ENCODE measurements at places on chromosomes 6 and 20.
A peak's percentile ranks its signal among the peaks of the same experiment; 100 is the strongest.

- DNase-seq = no peak
These were observed 96.0 kb downstream of the ADTRP start for GRCh38 chr6:11682561-11682975.

GRCh38 chr20:53934421-53935343, 135.7 kb downstream of the BCAS1 start:
- DNase-seq = peak; percentile 20

DNA sequence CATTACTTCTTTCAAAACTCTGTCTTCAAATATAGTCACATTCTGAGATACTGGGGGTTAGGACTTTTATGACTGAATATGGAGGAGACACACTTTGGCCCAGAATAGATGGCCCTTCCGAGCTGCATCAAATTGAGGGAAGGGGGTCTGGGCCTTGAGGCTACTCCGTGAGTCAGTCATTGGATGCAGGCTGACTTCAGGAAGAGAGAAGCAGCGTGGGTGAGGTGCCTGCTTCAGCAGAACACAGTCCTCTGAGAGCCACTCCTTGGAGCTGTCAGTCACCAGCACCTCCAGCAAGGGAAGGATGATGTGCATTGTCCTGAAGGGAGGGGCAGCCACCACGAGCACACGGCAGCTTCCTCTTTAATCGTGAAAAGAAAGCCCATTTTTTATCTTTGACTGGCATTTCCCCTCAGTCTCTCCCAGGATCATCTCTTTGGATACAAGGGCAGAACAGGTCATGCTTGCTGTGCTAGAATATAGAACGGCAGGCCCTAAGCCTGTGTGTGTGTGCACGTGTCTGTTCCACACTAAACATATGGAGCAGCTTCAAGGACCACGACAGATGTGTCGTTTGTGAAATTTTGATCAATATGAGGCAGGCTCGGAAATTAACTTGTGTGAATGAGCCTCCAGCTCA, 721.6 kb downstream of the KIF16B start:
- no peak for DNase-seq

DNA sequence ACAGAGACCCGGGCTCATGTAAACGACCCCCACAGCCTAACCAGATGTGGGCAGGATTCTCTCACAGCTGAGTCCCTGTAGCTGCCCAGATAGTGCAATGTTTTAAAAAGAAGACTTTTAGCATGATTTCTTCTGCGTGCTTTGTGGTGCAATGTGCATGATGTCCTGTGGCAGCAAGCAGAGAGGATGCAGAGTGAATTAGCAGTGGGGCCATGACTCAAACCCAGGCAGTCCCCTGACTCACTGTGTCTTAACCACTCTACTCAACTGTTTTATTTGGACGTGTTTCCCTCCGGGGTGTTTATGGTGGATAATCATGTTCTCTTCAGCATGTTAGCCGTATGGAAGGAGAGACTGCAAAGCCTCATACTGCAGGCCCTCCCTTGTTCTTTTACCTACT, 247.9 kb downstream of the SLC24A3 start:
- no peak for DNase-seq

DNA sequence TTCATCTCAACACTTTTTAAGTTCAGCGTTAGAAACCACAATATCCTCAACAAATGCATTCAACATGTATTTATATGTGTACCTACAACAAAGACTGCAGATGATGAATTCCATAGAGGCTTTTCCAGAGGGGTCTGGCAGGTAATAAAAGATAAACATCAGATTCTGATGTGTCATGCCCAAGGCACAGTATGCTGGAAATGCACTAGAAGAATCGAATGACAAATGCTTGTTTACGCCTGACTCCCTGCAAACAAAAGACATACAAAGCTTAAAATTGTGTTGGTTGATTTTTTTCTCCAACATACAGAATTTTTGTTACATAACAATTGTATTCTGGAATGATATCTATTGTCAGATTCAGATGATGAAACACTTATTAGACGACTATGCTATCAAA, at the start of gene LGSN:
Gene LGSN (minus strand): TSS at position 45 of the 400 bp plus-strand sequence. CDS start 40 bp downstream, at position 5.
- DNase-seq = no peak

DNA sequence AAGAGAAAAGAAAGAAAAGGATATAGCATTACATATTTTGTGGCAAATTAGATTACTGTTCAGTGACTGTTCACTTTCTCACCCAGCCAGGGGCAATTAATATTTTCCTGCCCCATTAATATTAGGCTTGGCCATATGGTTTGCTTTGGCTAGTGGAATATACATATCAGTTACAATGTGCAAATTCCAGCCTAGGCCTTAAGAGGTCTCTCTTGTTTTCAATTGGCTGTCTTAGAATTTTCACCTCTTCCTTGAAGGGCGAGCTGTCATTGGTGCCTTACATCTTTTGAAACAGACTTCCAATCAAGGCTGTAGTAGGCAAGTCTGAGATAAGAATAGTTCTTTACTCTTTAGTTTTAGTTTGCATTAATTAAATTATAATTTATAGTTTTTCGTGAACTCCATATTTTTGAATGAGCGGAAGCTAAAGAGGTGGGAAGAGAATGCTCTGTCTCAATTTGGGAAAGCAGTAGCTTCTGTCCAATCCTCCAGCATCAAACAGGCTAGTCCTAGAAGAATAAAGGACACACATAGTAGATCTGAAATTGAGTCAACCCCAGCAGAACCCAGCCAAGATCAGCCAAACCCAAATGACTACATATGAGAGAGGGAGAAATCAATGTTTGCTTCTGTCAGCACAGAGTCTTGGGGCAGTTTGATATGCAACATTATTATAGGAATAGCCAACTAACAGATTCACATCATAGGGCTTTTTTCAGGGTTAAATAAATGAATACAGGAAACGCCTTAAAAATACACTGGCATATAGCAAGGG, 6.3 kb upstream of the CSNK2A1 start:
- no peak for DNase-seq

DNA sequence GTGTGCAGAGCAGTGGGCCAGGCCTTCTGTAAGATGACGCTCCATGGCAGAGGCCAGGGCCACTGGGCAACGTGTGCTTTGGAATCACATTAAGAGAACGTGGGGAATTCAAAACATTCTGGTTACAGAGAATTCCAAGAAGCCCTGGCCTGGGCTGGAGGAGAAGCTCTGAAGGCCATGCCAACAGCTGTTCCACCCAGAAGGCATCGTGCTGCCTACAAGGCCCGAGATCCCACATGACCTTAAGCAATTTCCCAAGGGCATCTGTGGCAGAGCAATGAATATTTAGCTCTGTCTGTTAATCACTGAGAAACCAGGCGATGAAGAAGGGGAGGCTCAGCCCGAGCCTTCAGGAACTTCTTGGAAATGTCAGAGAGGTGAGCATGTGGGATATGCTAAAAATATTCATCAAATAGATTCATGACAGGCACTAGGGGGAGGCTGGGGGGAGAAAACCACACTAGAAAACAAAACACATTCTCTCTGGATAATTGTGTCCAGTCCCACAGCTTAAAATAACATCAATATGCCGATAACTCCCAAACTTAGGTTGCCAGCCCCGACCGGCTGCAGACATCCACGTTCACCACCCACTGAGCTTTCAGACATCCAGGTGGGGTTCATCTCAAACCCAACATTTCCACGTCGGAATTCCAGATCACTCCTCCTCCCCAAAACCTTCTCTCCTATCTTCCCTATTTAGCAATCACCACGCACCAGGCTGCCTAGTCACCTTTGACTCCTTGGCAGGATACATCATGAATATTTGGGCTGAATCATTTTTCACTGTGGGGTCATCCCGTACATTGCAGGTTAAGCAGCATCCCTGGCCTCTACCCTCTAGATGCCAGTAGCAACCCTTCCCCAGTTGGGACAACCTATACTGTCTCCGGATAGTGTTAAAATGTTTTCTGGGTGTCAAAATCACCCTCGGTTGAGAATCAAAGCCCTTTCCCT, 6.6 kb downstream of the SULF2 start:
- DNase-seq = no peak

- no peak for DNase-seq
These were observed 492.1 kb downstream of the UTRN start for GRCh38 chr6:144777249-144777648.

Measured in CD4-positive, alpha-beta T cell treated with Interleukin-6 at 100 ng/mL for 8 hours (primary cell).